ENCODE measurements at places on chromosomes 3 and 15.

DNA sequence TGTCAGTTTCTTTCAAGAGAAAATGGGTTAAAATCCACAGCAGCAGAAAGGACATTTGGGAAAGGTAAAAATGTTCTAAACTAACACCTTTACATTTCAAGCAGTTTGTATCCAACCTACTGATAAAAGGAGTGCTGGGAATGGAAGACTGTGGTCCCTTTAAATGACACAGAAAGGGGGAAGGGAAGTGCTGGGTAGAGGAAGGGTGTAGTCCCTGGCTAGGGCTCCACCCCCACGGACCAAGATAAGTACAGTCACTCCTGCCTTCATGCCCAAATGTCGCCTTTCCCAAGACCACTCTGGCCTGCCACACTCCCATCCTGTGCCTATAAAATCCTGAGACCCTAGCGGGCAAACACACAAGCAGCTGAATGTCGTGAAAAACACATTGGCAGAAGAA is 350.9 kb upstream of the POU1F1 start:
- DNase-seq, result no peak

DNA sequence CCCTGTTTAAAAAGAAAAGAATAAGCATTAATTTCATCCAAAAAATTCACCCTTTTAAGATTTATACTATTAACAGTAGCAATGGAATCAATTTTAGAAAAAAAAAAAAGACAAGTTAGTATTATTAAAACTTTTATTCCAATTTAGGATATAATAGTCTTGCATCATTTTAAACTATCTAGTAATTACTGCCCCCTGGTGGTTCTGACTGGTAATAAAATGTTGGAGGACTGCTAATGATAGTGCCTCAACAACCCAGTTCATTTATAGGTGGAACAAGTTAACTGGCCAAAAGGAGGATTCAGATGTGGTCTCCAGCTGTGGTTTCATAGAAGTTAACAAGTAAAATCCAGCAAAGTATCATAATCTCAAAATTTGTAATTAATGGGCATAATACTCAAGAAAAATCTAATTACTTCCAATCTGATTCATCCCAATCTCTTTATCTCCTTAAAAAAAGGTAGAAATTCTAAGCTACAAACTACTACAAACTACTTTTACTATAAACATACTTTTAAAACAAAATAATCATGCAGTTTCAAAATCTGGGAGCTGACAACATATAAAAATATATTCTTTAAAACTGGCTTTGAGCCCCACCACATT is 30.7 kb upstream of the WDR49 start:
- DNase-seq, result peak; percentile 68

DNA sequence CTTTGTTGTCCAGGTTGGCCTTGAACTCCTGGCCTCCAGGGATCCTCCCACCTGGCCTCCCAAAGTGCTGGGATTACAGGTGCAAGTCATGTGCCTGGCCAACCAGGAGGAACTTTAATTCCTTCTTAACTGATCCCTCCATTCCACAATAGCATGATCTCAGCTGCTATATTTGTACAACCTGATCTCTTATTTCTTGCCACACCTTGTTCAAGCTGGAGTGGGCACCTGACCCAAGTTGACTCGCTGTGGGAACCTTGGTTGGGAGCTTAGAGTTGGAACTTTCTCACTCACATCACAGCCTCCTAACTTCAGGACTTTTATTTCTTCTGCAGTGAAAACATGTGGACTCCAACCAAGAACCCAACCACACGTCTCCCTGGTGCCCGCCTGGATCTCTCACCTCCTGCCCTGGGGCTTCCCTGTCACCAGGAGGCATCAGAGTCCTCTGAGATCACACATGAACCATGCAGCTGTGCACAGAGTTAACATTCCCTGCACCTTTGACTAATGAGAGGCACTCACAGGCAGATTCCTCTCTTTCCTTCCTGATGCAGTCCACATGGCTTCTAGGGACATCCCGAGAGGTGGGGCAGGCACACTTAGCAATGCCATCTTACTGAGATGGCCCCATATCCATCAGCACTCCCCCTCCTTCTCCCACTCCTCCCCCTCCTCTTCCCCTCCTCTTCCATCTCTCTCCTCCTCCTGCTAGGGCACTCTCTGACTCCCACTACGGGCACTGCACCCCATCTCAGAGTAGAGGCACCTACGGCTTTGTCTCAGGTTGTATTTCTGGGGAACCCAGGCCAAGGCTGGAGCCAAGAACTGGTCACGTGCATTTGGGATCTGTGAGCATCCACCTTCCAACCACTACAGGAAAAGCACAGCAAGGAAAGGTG is 9.7 kb upstream of the CYFIP1 start:
- DNase-seq, result no peak

GRCh38 chr3:133964547-133964946 is 65.2 kb downstream of the SLCO2A1 start:
- DNase-seq, result no peak

- DNase-seq, result no peak
These were observed 50.3 kb downstream of the MED12L start for GRCh38 chr3:151135541-151136337.

Measured in fibroblast of mammary gland (primary cell).